Breast epithelium (tissue), 4 donors: ENCODE measurements at places on chromosomes 2 and 18.

DNA sequence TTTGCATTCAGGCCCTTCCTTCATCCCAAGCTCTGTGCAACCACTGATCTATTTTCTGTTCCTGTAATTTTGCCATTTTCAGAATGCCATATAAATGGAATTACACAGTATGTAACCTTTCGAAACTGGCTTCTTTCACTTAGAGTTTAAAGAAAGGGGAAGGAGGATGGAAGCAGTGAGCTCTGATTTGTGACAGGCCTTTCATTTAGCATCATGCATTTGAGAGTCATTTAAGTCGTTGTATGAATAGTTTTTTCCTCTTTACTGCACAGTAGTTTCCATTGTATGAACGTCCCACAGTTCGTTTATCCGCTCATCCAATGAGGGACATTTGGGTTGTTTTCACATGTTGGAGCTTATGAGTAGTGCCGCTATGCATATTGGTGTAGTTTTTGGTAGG lies 67.0 kb downstream of the LBH start:
- no peaks in the 10 kb centered on the region for H3K27me3 ChIP-seq
- DNase-seq = no peak
- no peak overlapping the region for H3K27ac ChIP-seq

GRCh38 chr2:231227310-231228162 lies 29.1 kb downstream of the ARMC9 start:
- H3K27me3 ChIP-seq = no peaks in the 10 kb centered on the region
- DNase-seq = peak; percentile 41
- peaks cover 5% of the 10 kb centered on the region for H3K4me1 ChIP-seq

GRCh38 chr18:64037812-64038414 lies 68.0 kb downstream of the SERPINB8 start:
- DNase-seq = no peak
- H3K27me3 ChIP-seq = peaks cover 6% of the 10 kb centered on the region
- H3K4me1 ChIP-seq = no peaks in the 10 kb centered on the region
- no peaks in the 10 kb centered on the region for H3K36me3 ChIP-seq
- H3K27ac ChIP-seq = no peak overlapping the region

DNA sequence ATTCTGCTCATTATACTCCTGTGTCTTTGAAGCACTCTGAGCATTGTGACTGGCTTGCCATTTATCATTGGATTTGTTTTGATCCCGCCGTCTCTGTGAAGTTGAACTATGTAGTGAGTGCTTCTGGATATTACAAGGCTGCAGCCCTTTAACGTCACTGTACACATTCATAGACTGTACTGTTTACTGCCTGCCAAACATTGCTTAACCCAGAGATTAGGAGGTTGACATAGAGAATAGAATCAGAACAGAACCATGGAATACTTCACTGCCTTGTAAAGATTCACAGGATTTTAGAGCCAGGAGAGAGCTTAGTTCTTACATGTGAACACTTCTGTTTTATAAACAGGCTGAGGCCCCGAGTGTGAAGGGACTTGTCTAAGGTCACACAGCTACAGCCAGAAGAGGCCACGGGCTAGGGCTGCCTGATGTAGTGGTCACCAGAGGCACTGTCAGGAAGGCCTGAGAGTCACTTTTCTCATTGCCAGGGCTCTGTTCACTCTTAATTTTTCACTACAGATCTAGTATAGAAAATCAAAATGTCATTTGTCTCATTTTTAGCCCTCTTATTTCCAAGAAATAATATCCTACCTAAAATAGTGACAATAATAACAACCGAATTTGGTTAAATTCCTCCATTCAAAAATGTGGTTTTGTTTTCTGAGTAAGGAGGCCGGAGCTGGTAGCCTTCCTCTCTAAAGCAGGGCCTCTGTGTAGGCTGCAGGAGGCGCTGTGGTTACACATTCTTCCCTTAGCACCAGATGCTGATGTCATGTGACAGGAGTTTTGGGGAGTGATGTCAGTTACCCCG lies 87.9 kb downstream of the UGGT1 start:
- H3K27ac ChIP-seq = no peak overlapping the region
- no peaks in the 10 kb centered on the region for H3K27me3 ChIP-seq
- H3K36me3 ChIP-seq = peaks cover 19% of the 10 kb centered on the region
- no peaks in the 10 kb centered on the region for H3K4me1 ChIP-seq
- peak; percentile 29 for DNase-seq
